Heart right ventricle (tissue), 16 donors: ENCODE measurements at places on chromosomes 3 and 15.
A peak's percentile ranks its signal among the peaks of the same experiment; 100 is the strongest.

GRCh38 chr3:28841441-28841840, 439.4 kb upstream of the RBMS3 start:
- no peak overlapping the region for H3K27ac ChIP-seq
- H3K4me1 ChIP-seq = no peaks in the 10 kb centered on the region
- H3K4me3 ChIP-seq = no peak overlapping the region
- DNase-seq = no peak

- no peaks in the 10 kb centered on the region for H3K36me3 ChIP-seq
- no peaks in the 10 kb centered on the region for H3K4me1 ChIP-seq
- no peak overlapping the region for H3K4me3 ChIP-seq
- no peaks in the 10 kb centered on the region for H3K27me3 ChIP-seq
- DNase-seq = no peak
Observed at GRCh38 chr3:5292512-5292911, 105.0 kb downstream of the EDEM1 start.

- H3K27ac ChIP-seq = no peak overlapping the region
- no peaks in the 10 kb centered on the region for H3K4me1 ChIP-seq
Observed at GRCh38 chr15:77013776-77014131, 18.8 kb downstream of the PSTPIP1 start.

DNA sequence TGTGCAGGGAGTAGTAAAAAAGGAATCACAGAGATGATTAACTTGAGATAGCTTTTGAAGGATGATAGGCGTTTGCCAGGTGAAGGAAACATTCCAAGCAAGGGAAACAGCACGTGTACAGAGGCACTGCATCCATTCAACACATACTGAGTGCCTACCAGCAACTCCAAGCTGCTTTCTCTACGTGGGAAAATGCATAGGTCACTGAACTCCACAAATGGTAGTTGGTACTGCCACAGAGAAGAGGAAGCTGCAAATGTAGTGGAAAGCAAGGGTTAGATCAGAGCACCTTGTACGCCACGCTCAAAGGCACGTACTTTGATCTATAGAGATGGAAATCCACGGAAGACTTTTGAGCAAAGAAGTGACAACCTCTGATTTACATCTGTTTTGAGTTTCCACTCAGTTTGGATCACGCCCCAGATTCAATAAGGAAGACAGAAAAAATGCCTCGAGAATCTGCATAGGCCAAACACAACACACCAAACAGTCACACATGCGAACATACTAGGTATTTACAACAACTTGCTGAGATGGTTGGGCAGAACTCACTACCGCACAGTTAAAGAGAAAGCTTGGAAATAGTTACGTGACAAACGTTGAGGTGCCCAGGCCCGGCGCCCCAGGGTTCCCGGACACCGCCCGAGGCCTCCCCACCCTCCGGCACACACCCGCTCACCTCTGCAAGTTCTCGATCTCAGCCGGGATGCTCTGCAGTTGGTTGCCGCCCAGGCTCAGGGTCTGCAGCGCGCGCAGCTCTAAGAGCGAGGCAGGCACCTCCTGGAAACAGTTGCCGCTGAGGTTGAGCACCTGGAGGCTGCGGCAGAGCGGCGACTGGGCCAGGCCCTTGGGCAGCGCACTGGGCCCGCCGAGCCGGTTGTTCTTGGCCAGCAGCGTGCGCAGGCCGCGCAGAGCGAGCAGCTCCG, 826 bp downstream of the LRRC58 start:
- H3K27ac ChIP-seq = peak overlapping the region; percentile 89
- H3K27me3 ChIP-seq = no peaks in the 10 kb centered on the region
- H3K4me3 ChIP-seq = peak overlapping the region; percentile 98
- DNase-seq = no peak

DNA sequence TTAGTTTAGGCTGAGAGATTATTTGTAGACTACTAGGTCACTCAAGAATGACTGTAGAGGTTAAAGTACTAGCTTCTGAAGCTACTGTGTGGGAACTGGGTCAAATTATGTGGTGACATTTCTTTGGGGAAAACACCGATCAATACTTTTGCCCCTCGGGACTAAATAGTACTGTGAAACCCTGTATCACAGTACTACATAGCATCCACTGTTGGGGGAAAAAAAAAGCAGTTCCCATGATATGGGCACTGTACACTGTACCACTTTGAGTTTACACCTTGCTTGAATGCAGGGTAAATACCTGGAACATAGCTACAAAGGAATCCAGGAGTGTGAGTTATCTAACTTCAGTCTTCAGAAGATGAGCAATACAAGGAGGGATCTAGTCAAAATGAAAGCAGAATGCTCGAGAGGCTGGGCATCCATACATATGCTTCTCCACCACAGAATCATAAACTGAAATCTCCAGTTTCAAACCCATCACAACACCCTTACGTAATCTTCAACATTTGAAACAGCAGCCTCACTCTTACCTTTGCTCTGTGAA, 311.4 kb downstream of the UNC13C start:
- H3K4me3 ChIP-seq = no peak overlapping the region
- no peaks in the 10 kb centered on the region for H3K4me1 ChIP-seq
- no peak overlapping the region for H3K27ac ChIP-seq
- H3K27me3 ChIP-seq = no peaks in the 10 kb centered on the region
- H3K36me3 ChIP-seq = no peaks in the 10 kb centered on the region

DNA sequence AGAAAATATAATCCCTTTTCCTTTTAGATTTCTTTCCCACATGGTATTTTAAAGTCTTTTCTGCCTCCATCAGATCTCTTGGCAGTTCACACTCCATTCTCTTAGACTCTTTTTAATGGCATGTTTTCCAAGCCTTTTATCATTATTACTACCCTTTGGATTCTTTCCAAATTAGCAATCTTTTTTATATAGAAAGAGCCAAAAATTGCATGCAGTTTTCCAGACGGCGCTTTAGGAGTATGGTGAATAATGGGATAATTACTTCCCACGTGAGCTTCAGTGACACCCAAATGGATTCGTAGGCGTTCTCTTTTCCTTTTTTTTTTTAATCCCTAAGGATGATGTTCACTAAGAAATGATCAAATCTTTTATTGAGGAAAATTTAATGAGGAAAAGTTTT, 354.8 kb upstream of the DNAJC19 start:
- no peaks in the 10 kb centered on the region for H3K36me3 ChIP-seq
- no peak overlapping the region for H3K4me3 ChIP-seq
- no peaks in the 10 kb centered on the region for H3K4me1 ChIP-seq
- no peaks in the 10 kb centered on the region for H3K27me3 ChIP-seq
- no peak for DNase-seq

DNA sequence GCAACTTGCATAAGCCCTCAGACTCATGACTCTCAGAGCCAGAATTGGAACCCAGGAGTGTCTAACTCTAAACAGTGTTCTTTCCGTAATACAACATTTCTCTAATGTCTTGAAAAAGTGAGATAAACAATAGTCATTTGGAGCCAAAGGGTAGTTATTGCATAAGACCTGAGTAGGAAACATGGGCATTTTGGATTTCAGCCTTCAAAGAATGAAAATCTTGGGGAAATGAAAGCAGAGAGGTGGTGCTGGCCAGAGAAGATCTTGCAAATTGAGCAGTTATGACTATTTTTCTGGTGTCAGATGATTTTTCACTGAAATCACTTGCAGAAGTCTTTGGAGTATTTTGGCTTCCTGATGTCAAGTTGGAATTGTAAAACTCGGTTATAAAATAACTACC, 379.4 kb downstream of the DIPK2A start:
- H3K36me3 ChIP-seq = no peaks in the 10 kb centered on the region
- no peak overlapping the region for H3K4me3 ChIP-seq
- H3K27me3 ChIP-seq = no peaks in the 10 kb centered on the region
- no peaks in the 10 kb centered on the region for H3K4me1 ChIP-seq
- no peak for DNase-seq
- no peak overlapping the region for H3K27ac ChIP-seq

DNA sequence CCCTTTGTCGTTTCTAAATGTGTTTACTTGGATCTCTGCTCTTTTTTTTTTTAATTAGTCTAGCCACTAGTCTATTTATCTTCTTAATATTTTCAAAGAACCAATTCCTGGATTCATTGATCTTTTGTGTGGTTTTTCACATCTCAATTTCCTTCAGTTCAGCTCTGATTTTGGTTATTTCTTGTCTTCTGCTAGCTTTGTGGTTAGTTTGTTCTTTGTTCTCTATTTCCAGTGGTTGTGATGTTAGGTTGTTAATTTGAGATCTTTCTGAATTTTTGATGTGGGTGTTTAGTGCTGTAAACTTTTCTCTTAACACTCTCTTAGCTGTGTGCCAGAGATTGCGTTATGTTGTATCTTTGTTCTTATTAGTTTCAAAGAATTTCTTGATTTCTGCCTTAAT, 446.1 kb downstream of the CNTN4 start:
- H3K4me3 ChIP-seq = no peak overlapping the region
- H3K27me3 ChIP-seq = no peaks in the 10 kb centered on the region
- no peaks in the 10 kb centered on the region for H3K4me1 ChIP-seq
- no peaks in the 10 kb centered on the region for H3K36me3 ChIP-seq

DNA sequence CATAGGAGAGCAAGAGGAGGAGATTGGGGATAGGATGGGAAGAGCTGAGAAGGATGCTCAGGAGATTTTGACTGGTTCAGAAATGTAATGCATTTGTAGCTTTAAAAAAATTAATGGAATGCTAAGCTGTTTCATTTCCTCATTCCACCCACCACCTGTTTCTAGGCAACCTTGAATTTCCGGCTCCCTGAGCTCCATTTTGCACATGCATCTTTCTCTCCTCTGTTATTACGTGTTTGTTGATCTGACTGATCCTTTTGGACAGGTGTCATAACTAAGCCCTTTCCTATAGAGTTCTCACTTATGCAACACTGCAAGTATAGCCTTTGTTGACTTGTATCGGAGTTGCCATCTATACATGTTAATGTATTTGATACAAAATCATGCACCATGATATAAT, 4.3 kb downstream of the TMPRSS7 start:
- H3K36me3 ChIP-seq = no peaks in the 10 kb centered on the region
- H3K27ac ChIP-seq = no peak overlapping the region
- H3K27me3 ChIP-seq = no peaks in the 10 kb centered on the region

- no peaks in the 10 kb centered on the region for H3K4me1 ChIP-seq
- DNase-seq = no peak
- H3K36me3 ChIP-seq = no peaks in the 10 kb centered on the region
- no peaks in the 10 kb centered on the region for H3K27me3 ChIP-seq
Observed at GRCh38 chr3:9097495-9097894, 134.2 kb upstream of the RAD18 start.

DNA sequence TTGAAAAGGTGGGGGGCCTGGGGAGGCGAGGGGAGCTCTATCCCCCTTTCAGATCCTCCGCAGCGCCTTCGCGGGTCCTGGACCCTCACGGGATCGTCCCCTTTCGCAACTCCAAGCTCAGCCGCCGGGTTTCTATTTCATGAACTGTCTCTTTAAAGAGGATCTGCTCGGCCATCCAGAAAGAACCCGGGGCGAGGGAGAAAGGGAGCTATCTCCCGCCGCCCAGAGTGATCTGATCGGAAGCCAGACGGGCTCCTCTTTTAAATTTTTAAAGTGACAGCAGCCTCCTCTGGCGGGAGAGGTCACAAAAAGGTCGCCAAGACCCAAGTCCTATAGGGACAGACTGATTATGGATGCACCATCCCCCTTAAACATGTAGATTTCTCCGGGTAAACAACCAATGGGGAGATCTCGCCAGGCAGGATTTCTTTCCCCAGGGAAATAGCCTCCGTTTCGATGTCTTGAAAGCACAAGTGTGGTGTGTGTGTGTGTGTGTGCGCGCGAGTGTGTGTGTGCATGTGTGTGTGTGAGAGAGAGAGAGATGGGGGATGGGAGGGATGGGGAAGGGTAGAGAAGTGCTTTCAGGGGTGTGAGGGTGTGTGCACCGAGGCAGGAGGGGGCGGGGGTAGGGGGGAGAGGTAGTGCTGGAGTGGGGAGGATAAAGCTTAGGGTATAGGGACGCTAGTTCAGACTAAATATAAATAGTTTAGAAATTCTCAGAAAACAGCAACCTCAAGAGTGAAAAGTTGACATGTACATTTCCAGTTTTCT, 516.1 kb downstream of the MECOM start:
- DNase-seq = peak; percentile 58
- peak overlapping the region; percentile 61 for H3K4me3 ChIP-seq
- H3K27me3 ChIP-seq = peaks cover 37% of the 10 kb centered on the region
- peak overlapping the region; percentile 86 for H3K27ac ChIP-seq

DNA sequence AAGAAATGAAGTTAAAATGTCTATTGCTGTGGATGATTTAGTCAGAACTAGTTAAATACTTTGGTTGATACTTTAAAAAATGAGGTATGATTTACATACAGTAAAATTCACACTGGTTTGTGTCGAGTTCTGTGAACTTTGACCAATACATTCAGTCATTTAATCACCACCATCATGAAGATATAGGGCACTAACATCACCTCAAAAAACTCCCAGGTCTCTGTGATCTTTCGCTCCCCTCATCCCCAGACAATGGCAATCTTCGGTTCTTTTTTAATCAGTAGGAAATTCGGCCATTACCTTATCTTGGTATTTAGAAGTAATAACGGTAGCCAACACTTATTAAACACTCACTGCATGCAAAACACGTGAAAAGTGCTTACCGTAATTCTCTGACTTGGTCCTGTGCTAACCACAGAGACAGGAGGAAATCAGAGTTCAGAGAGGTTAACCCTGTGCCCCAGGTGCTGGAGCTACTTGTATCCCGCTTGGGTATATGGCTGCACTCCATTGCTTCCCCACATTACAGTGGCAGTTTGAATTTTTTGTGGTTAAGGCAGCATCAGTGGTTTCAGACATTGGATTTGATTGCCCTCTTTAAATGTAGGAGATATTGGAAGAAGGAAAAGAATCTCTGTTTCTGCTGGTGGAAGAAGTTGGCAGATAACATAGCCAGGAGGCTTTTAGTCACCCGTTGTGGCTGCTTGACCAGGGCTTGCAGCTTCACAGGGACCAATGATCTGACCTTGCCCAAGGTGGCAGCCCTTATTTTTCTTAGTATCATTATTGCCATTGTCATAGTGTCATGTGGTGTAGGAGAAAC, 4.2 kb downstream of the PLCL2 start:
- DNase-seq = no peak
- peaks cover 63% of the 10 kb centered on the region for H3K4me1 ChIP-seq
- no peaks in the 10 kb centered on the region for H3K36me3 ChIP-seq
- H3K4me3 ChIP-seq = no peak overlapping the region
- H3K27ac ChIP-seq = no peak overlapping the region

GRCh38 chr3:65478551-65479500, 559.9 kb downstream of the MAGI1 start:
- H3K4me3 ChIP-seq = no peak overlapping the region
- H3K4me1 ChIP-seq = peaks cover 36% of the 10 kb centered on the region
- no peaks in the 10 kb centered on the region for H3K36me3 ChIP-seq
- no peaks in the 10 kb centered on the region for H3K27me3 ChIP-seq
- DNase-seq = no peak
- H3K27ac ChIP-seq = peak overlapping the region; percentile 4

GRCh38 chr3:100333970-100334487, 528 bp upstream of the NIT2 start:
- no peaks in the 10 kb centered on the region for H3K36me3 ChIP-seq
- peaks cover 6% of the 10 kb centered on the region for H3K4me1 ChIP-seq
- H3K27ac ChIP-seq = peak overlapping the region; percentile 79

- H3K4me1 ChIP-seq = peaks cover 3% of the 10 kb centered on the region
- H3K27ac ChIP-seq = no peak overlapping the region
- no peaks in the 10 kb centered on the region for H3K27me3 ChIP-seq
- H3K36me3 ChIP-seq = no peaks in the 10 kb centered on the region
- DNase-seq = no peak
- no peak overlapping the region for H3K4me3 ChIP-seq
Observed at GRCh38 chr3:176623468-176624150, 573.7 kb downstream of the TBL1XR1 start.
